ENCODE measurements at places on chromosomes 12 and 14.
A peak's percentile ranks its signal among the peaks of the same experiment; 100 is the strongest.

- DNase-seq = no peak
Measured at GRCh38 chr12:14871886-14872285, 13.8 kb downstream of the MGP start.

DNA sequence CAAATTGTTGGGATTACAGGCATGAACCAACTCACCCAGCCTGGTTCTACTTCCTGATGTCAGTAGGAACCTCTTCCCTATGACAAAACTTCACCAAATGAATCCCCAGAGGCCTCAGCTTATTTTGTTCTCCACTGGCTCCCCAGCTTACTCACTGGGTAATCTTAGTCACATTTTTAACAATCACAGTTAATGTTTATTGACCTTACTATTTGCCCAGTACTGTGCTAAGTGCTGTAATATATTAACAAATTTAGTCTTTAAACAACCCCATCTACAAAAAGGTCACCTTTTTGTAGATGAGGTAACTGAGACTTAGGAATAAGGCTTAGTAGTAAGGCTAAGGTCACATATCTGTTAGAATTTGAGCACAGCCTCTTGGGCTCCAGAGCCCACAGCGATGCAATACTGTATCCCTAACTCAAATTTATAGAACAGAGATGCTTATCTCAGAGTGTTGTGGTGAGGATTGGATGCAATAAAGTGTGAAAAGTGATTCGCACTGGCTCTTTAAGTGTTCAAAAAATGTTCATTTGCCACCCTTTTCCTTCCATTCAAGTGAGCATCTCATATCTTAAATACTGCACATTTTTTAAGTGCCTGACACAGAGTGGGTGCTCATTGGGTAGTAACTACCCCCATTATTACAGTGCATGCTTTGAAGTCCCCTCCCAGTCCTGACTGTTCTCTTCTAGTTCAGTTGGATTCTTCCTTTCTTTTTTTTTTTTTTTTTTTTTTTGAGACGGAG is 146.4 kb upstream of the ARHGAP5 start:
- DNase-seq = peak; percentile 43

- DNase-seq = no peak
Measured at GRCh38 chr14:68273413-68273812, 453.8 kb downstream of the RAD51B start.

GRCh38 chr12:55842681-55843429 is at the start of gene MMP19:
Gene MMP19 (minus strand): TSS chr12:55842936. CDS start chr12:55842830, 106 bp downstream.
- DNase-seq = no peak

DNA sequence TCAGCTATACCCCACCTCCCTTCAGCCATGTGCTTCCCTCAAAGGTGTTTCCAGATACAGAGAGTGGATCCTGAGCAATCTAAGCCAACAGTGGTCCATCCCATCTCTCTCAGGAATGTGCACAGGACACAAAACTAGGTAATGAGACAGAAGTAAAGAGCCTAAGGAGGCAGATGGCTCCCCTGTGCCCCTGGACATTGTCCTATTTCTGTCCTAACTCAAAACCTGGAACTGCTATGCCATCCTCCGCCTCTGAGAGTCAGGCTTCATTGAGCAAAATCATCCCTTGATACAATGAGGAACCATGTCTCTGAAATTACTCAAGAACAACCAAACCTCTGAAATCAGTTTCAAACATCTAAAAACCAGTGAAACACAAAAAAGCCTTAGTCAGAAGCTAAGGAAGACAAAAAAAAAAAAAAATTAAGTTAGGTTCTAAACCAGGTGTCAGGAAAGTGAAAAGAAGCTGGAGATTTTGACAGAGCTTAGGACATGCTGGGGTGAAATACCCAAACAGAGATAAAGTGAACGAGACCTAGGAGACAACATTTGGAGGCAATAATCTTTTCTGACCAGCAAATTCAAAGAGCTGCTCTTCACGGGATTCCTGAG is 200.3 kb upstream of the PLEKHG7 start:
- no peak for DNase-seq

DNA sequence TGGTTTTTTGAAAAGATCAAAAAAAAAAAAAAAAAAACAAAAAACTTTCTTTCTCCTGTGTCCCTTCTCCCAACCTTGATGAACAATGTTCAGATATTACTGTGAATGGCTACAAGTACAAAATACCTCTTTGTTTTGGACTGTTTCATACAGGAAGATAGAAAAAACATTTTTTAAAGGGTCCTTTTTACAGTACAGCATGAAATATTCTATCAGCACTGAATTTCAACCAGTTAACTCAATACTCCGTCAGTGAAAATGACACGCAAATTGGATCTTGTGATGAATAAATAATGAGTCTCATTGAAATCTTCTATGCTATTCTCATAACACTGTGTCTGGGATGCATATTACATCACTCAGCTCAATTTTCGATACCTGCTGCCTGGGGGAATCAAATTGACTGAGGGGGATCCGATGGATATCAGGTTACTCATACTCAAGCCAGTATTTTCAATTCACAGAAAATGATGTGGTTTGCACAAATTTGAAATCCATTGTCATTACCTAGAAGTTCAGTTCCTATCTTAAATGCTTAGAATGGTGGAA is 179.6 kb downstream of the TMTC2 start:
- no peak for DNase-seq

DNA sequence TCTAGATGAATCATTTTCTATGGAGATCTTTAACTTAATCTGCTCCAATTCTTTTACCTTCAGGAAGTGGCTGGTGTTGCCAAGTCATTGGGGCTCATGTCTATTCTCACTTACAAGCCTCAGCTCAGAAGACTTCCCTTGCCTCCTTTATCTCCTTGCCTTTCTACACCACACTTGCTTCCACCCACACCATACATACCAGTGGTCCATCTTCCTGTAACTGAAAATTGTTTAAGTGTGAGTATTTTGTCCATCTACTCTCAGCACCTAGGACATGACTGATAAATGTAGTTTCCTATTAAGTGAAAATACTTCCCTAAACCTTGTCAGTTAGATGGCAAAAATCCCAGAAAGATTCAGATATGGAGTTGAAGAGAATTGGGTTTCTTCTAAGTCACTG is 199.7 kb upstream of the CPNE8 start:
- DNase-seq = no peak

- DNase-seq = peak; percentile 19
Measured at GRCh38 chr14:44846232-44846824, 115.4 kb downstream of the KLHL28 start.

- DNase-seq = peak; percentile 98
Measured at GRCh38 chr12:11746024-11746771, 96.7 kb downstream of the ETV6 start.

DNA sequence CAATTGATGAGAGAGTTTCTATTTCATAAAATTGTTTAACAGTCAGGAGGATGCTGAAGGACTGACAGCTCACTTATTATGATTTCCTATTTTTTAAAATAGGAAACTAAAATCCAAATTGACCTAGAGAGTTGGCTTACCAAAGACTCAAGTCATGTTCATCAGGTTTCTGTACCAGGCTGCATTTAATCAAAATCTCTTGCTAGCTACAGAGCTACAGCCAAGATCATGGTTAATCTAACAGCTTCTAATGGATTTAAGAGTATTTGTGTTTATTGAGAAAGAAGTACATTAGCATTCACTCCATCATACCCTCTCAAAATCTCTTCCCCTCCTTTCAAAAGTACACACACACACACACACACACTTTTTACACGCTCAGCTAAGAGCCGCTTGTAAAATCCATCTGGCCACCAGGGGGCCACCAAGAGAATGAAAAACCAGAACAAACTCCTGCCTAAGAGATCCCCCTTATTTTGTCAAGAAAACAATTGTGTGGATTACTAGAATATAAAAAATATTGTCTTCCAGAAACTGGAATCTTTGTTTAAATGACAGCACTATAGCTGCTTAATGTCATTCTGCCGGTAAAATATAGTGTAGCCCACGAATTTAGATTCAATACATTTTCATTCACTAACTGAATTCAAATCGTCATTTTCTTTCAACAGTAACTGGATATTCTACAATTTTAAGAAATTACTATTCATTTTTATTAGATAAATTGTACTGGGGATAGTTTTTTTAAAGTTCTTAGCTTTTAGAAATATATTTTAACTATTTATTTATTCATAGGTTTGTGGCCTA is 334.0 kb downstream of the BTG1 start:
- peak; percentile 40 for DNase-seq

- DNase-seq = no peak
Measured at GRCh38 chr12:63164911-63165310, 13.9 kb upstream of the AVPR1A start.

DNA sequence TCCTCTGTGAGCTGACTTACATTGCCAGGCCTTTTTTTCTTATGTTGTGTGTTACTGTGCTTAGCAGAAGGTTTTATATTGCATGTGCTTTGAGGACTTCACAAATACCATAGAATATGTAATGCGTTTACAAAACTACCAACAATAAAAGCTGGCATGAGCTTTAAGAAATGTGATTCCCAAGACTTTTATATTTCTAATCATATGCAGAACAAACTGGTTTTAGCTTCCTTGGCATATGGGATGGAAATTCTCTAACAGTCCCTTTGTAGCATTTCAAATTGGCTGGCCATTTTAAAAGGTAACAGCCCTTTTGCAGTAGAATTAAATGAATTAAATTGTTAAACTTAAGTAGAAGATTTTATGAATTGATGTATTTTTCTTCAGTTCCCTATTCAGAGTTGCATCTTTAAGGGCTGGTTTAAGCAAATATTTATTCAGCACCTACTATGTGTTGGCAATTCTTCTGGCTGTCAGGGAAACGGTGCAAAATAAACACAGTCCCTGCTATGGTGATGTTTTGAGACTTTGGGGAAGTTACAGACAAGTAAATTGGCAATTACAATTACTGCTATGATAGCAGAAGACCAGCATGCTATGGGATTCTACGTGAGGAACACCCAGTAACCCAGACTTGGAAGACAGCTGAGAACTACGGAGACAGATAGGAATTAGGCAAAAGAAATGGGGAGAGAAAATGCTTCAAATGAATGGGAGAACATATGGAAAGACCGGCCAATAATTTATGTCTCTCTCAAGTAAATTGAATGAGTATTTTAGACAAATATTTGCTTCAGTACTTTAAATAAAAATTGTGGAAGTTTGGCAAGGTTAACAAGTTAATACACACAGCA is 446.4 kb downstream of the EGLN3 start:
- no peak for DNase-seq

- no peak for DNase-seq
Measured at GRCh38 chr12:58028294-58028693, 86.9 kb downstream of the ATP23 start.

- DNase-seq = no peak
Measured at GRCh38 chr12:104888481-104888880, 69.6 kb downstream of the SLC41A2 start.

DNA sequence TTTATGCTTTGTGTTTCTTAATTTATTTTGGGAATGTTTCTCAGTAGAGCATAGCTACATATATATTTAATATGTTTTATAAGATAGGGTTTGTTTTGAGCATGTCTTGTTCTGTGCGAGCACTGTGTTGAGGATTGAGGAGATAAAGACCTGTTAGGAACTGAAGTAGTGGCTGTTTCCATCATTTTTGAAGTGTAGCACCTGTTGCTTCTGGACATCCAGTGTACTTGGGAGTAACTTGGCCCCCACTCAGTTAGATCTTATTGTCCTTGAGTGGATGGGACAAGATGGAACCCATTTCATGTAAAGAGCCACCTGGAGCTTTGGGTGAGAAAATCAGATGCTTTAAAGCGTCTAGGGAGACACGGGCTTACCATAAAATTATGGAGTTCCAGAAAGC is 8.7 kb downstream of the PPP2R5C start:
- DNase-seq = no peak

- no peak for DNase-seq
Measured at GRCh38 chr12:32569259-32569658, 109.8 kb upstream of the DNM1L start.

DNA sequence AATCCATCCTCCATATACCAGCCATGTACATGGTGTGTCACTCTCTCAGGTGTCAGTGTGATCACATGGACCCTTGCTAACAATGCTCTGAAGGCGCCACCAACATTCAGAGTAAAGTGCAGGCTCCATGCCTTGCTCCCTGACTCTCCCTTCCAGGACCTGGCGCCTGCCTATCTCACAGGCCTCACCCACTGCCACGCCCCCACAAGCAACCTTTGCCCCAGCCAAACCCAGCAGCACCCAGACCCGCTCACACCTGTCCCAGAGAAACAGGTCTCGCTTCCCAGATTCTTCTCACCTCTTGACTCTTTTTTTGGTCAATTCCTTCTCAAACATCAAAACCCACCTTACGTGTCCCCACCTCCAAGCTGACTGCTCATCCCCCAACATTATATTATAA is 52.3 kb downstream of the KCNK10 start:
- no peak for DNase-seq

DNA sequence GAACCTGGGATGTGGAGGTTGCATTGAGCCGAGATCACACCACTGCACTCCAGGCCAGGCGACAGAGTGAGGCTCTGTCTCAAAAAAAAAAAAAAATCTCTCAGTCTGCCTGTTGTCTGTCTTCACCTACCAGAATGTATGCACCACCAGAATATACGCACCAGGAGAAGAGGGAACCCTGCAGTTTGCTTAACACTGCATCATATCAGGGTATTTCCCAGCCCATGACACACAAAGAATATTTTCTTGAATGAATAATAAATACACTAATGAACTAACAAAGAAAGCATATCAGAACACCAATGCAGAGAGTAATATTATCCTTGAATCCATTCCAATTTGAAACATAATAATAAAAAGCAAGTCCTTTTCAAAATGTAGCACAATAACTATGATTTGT is 44.2 kb upstream of the FOXN3 start:
- DNase-seq = no peak

DNA sequence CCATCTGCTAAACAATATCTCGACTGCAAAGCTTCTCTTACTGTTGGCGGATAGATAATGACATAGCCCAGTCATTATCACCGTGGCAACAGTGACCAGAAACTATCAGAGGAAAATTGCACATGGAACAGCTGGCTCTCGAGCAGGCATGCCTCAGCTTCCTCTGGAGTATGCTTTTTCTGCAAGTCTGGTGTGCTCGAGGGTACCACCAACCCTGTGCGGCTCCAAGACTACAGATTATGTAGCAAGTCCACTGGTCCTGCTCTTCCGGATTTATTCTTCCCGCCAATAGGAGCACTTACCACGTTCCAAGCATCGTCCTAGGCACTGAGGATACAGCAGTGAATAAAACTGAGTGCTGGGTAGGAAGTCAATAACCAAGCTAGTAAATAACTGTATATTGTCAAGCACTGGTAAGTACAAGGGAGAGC is 1.4 kb upstream of the GLRX5 start:
- DNase-seq = peak; percentile 15

GRCh38 chr14:55152052-55152753 is 23.2 kb downstream of the LGALS3 start:
- no peak for DNase-seq

All from kidney glomerular epithelial cell (primary cell).